Activated CD4-positive, alpha-beta T cell treated with anti-CD3 and anti-CD28 coated beads for 24 hours (primary cell): ENCODE measurements at places on chromosomes 7 and 10.

DNA sequence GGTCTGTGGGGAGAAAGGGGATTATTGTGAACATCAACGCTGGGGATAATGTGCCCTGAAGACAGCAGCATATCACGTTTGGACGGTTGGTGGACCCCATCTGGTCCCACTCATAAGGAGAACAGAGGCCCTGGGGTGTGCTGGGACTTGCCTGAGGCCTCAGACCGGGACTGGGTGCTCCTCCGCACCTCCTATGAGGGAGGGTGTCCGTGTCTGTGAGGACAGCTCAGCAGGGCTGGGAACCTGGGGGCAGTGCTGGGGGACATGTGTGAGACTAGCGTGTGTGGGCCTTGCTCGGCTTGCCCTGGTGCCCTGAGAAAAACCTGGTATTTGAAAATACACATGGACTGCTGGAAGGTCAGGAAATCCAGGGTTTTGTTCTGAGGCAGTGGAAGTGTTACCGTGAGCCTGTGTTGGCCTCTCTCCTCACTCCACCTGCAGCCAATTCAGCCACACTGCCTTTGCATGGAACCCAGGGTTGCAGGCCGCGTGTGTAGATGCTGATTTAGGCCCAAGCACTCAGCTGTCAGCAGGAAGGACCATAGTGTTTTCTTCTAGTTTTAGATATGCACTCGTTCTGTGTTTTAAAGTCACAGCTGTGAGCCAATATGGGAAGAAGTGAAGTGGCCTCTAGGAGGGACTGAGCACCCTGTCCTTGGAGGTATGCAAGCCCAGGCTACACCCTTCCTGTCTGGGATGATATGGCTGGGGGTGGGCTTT, 13.4 kb upstream of the SH2D4B start:
- DNase-seq = no peak

GRCh38 chr7:23893942-23894891, 184.2 kb downstream of the STK31 start:
- DNase-seq = no peak

DNA sequence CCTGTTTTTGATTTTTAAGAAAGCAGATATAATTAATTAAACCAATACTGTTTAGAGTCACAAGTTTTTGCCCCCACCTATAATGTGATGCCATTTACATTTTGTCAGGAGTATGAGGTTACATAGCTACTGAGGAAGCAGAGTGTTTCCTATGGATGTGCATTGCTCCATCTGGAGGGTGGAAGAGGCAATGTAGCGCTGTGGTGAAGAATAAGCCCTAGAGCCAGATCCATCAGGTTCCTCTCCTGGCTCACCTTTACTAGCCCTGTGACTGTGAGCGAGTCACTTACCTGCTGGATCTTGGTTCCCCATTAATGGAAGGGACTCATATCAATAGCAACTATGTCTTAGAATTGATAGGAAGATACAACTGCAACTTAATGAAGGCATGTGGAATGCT, 216.0 kb downstream of the GPAM start:
- no peak for DNase-seq

- DNase-seq = no peak
These were observed 309.1 kb downstream of the LRMDA start for GRCh38 chr10:75740541-75740940.

DNA sequence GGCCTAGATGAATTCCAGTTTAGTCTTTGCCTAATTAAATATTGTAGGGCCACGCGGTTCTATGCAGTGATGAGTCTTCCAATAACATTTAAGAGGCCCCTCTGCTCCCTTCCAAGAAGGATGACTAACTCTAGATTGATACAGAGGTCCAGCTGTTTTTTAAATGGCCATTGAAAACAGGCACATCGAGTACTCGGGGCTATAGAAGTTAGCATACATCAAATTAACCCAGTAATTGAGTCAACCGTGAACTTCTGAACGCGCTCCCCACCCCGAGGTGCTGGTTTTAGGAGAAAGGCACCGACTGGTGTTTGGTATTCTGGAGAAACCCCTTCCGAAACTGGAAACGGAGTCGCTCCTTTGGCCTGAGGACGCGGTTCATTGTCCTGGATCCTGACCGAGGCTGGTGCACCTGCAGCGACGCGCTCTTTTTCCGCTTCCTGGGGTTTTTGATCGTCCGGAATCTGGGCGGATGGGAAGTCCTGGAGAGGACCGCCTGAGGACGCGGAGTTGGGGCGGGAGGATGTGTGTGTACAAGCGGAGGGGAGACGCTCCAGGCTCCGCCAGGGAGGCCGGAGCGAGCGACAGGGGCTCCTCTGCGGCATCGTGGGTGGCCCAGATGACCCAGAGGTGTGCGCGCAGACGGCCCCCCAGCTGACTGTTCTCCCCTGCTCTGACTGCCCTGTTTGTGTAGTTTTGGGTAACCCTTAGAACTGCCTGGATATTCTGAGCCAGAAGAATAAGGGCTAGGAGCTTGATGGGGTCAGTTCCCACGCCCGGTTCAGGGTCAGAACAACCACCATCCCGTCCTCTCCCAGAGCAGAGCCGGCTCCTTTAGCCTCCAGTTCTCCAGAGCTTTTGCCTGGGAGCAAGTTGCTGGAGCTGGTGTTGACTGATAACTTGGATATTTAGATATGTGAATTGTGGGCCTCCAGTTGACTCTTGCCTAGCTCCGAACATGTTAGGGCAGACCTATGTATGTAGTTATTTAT, 711 bp downstream of the FAM221A start:
- peak; percentile 31 for DNase-seq

GRCh38 chr7:108662783-108663362, 93.2 kb downstream of the DNAJB9 start:
- no peak for DNase-seq

DNA sequence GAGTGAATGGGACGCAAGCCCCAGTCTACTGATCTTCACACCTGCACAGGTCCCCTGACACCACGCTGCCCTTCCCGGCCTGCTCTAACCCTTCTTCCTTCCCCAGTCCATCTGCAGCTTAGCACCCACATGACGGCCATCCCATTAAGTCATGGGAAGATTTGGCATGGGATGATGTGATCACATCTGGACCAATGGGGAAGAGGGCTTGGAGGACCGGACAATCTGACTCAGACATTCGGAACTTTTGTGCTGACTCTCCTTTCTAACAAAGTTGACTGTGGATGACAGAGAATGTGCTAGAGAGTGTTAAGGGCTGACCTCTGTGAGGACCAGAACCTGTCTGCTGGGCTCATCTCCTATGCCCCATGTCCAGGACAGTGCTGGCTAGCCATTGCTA, 15.6 kb downstream of the CXCL12 start:
- DNase-seq = no peak

GRCh38 chr10:117581961-117582360, 39.4 kb downstream of the EMX2 start:
- no peak for DNase-seq

DNA sequence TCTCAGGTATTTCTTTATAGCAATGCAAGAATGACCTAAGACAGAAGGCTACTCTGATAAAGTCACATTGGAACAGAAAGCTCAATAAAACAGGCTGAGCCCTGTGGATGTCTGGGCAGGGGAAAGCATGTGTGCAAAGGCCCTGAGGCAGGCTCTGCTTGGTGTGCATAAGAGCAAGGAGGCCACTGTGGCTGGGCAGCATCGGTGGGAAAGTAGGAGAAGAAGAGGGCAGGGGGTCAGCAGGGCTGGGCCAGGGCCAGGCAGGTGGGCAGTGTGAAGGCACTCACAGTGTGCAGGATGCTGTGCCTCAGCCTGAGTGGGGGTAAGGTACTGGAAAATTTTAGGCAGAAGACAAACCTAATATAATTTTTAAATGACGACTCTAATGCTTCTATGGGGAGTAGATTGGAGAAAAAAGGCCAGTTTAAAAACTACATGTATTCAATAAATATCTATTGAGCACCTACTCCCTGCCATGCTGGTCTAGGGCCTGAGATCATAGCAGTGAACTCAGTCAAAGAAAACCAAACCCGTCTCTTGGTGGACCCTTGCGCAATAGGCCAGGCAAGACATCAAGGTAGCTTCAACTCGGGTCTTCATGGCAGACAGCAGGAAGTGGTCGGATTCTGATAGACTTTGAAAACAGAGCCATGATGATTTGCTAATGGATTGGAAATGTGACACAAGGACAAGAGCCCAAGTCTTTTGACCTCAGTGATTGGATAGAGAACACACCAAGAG, 572.3 kb downstream of the TCERG1L start:
- no peak for DNase-seq

- DNase-seq = no peak
These were observed 69.6 kb upstream of the CSTF2T start for GRCh38 chr10:51768886-51769465.

GRCh38 chr7:106089647-106090046, 22.5 kb downstream of the SYPL1 start:
- no peak for DNase-seq

- DNase-seq = no peak
These were observed 71.1 kb upstream of the ABLIM1 start for GRCh38 chr10:114729103-114729659.

DNA sequence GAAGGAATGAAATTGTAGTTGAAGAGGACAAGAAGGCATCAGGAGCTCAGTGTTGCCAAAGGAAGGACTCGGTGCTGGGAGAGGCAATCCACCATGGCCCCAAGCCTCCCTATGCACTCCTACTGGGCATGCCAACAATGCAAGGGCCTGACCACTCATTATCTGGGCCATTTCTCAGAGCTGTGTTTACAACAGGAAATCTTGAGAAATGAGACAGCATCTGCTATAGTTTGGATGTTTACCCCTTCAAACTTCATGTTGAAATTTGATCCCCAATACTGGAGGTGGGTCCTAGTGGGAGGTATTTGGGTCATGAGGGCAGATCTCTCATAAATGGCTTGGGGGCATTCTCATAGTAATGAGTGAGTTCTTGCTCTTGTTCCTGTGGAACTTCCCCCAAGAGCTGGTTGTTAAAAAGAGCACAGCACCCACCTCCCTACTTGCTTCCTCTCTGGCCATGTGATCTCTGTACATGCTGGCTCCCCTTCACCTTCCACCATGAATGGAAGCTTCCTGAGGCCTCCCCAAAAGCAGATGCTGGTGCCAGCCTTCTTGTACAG, 50.8 kb upstream of the AOAH start:
- no peak for DNase-seq

DNA sequence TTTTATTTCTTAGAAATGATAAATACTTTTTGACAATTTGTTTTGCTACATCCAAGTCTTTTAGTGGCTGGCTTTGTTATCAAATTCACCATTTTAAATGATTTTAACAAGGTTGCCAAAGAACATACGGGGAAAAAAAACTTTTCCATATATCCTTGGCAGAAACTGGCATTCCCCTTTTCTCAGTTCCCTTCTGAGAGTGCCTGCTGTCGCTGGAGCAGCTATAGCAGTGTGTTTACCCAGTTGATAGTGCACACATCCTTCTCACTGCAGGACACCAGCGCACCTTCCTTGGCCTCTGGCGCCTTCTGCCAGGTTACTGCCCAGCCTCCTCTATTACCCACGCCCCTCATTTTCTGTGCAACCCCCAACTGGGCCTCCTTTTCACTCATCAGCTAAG, 94.1 kb downstream of the ALOX5 start:
- no peak for DNase-seq

DNA sequence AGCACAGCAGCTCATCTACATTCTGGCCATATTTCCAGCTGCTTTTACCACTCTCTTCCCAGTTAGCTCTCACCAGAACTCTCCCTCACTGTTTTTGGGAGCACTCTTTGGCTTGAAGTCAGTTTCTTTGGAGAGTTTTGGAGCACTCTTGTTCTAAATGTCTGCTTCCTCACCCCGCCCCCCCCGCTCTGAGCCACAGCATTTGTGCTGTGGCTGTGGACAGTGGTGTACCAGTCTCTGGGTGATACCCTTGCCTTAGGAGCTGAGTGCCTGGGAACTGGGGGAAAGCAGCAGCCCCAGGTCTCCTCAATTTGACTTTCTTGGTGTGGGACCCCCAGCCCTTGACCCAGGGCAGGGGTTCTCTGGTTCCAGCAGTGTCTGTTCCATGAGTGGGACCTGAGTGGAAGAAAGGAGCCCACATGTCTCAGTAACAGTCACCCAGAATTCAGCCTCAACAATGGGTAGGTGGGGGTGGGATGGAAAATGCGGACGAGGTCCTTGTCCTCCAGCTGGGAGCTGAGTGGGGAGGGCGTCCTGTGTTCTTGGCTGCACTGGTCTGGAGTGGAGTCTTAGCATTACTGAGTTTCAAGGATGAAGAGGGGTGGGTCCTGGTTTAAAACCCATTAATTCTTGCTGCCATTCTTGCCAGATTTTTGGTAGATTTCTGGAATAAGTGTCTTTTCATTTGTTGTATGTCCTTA, 18.0 kb downstream of the RBM33 start:
- no peak for DNase-seq

DNA sequence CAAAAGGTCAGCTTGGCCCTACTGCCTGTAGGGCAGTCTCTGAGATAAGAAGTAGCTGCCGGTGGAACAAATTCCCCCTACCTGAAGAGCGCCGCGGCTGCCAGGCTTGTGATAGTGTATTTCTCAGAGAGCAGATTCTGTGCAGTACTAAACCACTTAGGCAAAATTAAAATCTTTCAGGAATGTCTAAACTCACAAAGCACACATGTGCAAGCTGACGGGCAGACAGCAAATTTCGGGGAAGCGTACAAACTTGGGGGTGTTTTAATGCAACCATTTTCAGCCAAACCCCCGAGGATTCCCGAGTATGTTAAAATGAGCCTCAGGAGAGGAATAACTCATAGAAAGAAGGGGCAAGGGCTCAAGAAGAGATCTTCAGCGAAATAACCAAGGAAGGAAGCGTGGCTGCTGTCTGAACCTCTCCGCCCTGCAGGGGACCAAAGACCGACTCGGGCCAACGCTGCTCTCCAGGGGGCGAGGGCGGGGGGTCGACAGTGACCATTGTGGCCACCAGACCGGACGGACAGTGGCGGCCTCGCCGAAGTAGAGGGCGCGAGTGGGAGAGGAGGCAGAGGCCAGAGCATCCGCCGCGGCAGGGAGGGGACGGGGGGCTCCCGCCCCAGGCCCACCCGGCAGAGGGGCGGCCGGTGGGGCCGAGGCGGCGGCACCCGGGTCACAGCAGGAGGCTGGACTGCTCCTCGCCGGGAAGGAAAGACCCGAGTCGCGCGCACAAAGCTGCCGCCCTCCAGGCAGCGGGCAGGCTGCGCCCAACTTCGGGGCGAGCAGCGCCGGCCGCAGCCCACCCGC, 819 bp downstream of the HYCC1 start:
- DNase-seq = no peak

GRCh38 chr7:100483090-100483721, 521 bp upstream of the NYAP1 start:
- peak; percentile 78 for DNase-seq

- DNase-seq = no peak
These were observed 7.7 kb downstream of the GHRHR start for GRCh38 chr7:30971440-30971839.

DNA sequence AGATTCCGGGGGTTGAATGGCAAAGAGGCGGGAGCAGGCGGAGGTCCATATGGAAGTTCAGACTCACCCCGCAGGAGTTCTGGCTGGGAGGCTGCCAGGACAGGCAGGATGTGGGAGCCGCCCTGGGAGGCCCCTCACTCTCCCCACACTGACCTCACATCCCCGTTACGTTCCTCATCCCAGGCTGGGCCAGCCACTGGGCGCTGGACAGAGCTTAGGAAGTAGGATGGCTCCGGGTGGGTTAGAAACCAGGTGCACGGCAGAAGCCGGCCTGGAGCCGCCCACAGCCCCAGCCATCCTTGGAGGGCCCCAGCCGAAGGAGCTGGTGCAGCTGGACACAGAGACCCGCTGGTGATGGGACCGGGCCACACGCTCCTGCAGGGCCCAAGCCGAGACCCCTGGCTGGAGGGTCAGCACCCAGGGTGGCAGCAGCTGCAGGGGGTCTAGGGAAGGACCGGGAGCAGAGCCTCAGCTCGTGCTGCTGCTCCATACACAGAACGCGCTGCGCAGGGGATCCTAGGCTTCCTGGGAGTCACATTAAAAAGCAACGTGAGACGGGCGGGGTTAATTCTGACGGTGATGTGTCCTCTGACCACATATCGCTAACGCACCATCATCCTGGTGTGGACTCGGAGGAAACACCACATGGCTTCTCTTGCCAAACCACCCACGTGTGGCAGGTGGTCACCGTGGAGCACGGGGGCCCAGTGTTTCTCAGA, 98.6 kb upstream of the DIP2C start:
- no peak for DNase-seq
